Posterior vena cava (tissue), 2 donors: ENCODE measurements at places on chromosomes 6 and 20. TPM values are rescaled to one million over a fixed set of nuclear protein-coding genes. Genes with fewer than 3 reads are reported as not detected.

DNA sequence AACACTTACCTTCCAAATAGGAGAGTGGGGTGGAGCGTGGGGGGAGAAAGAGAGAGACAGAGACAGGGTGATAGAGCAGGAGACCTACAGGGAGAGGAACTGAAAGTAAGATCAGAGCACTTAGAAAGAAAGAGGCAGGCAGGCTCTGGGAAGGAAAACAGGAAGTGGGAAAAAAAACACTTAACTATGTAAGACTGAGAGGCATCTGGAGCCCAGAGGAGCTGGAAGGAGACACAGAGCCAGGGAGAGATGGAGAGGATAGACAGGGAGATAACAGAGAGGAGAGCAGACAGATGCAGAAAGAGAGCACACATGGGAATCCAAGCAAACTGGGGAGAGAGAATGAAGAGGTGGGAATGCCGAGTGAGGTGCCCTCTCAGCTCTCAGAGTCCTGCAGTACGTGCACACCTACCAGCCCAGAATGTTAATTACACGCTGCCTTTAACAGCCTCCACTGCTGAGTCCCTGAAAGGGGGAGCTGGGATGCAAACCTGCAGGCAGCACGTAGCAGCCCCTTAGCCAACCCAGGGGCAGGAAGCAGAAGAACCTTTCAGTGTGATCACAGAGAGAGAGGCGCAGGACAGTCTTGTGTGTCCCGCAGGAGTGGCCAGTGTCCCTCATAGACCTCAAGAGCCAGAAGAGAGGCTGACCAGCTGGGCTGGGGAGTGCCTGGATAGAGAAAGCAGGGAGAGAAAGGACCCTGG lies 132.7 kb upstream of the LRFN2 start:
- no peak for DNase-seq

DNA sequence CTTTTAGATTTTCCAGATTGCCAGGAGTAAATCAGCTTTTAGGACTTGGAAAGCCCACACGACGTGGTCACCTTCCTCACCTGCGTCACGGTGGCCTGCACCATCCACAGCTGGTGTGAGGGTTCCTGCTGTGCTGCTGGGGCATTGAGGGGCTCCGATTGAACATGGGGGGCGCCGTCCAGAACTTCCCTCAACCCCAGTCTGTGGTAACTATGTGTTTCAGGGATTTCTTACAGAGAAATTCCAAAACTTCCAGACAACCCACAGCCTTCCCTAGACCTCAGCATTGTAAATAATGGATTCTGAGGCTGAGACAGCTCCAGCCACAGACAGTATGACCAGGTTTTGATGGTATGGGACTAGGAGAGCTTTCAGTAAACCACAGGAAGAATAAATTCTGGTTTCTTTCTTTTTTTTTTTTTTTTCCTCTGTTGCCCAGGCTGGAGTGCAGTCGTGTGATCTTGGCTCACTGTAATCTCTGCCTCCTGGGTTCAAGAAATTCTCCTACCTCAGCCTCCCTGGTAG lies 46.7 kb upstream of the IRF4 start:
- DNase-seq: peak; percentile 71

GRCh38 chr6:140601021-140601808 lies 1226.8 kb upstream of the CITED2 start:
- DNase-seq: no peak

Gene PRND
- total RNA-seq: not detected

- DNase-seq: no peak
These were observed 111.9 kb downstream of the TBX18 start for GRCh38 chr6:84652356-84653026.

DNA sequence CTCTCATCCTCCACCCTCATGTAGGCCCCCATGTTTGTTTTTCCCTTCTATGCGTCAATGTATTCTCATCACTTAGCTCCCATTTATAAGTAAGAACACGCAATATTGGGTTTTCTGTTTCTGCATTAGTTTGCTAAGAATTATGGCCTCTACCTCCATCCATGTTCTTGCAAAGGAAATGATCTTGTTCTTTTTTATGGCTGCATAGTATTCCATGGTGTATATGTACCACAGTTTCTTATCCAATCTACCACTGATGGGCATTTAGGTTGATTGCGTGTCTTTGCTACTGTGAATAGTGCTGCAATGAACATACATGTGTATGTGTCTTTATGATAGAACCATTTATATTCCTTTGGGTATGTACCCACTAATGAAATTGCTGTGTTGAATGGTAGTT lies 200.0 kb downstream of the ADGRG6 start:
- DNase-seq: no peak

DNA sequence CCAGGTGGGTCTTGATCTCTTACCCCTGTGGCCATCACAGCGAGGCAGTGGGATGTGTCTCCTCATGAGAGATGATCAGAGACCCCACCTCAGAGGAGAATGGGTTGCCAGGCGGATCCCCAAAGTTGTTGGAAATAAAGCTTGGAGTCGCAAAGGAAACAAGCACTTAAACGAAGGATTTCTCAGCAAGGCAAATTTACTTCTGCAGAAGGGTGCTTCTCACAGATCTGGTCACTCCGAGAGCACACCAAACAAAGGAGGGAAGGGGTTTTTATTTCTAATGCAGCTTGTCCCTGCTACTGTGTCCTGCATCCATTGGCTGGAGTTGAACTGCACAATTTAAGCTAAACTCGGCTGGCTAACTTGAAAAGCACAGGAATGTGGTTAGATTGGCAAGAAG lies 466.6 kb upstream of the EYS start:
- DNase-seq: no peak

DNA sequence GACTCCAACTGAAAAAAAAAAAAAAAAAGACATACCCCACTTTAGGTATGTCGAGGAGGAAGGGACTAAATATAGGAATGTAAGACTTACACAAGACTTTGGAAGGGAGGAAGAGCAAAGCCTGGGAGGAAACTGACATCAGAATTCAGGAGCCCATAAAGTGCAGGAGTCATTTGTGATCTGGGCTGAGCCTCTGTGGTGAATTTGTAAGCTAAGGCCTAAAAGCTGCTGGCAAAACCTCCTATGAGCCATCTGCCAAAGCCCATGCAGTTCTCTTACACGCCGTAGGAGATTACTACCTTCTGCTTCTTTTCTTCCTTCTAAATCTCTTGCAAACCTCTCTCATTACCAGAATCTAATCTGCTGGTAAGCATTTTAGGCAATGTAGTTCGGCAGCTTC lies 52.0 kb upstream of the THEMIS start:
- DNase-seq: no peak

Gene PDE10A
- total RNA-seq: 13.0 TPM

Gene OOEP
- total RNA-seq: 0.24 TPM

- DNase-seq: no peak
These were observed 493.6 kb downstream of the EPM2A start for GRCh38 chr6:145241721-145242120.

Gene ZBTB22
- 15.7 TPM for total RNA-seq
